ENCODE measurements at places on chromosomes 12 and 14. TPM values are rescaled to one million over a fixed set of nuclear protein-coding genes. Genes with fewer than 3 reads are reported as not detected.

DNA sequence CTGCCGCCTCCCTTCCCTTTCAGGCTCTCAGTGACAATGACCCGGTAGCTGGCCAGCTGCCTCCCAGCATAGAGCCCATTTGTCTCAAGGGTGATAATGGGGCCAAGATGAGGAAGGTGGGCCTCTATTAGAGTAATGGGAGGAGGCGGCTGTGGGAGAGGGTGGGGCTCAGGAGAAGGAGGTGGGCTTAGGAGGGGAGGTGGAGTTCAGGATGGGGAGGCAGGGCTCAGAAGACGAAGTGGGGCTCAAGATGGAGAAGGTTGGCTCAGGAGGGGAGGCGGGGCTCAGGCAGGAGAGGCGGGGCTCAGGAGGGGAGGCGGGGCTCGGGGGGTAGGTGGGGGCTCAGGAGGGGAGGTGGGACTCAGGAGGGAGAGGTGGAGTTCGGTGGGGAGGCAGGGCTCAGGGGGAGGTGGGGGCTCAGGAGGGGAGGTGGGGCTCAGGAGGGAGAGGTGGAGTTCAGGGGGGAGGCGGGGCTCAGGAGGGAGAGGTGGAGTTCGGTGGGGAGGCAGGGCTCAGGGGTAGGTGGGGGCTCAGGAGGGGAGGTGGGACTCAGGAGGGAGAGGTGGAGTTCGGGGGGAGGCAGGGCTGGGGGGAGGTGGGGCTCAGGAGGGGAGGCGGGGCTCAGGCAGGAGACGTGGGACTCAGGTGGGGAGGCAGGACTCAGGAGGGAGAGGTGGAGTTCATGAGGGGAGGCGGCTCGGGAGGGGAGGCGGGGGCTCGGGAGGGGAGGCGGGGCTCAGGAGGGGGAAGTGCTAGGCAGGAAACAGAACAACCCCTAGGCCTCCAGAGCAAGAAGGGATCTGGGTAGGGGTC is 36.8 kb downstream of the IQSEC3 start:
- no peak for DNase-seq

- no peak for DNase-seq
These were observed 74.3 kb downstream of the PLEKHA5 start for GRCh38 chr12:19203539-19204506.

- peak; percentile 64 for DNase-seq
These were observed 20.1 kb upstream of the AKAP5 start for GRCh38 chr14:64444984-64445845.

Gene AQP6
- not detected for total RNA-seq

DNA sequence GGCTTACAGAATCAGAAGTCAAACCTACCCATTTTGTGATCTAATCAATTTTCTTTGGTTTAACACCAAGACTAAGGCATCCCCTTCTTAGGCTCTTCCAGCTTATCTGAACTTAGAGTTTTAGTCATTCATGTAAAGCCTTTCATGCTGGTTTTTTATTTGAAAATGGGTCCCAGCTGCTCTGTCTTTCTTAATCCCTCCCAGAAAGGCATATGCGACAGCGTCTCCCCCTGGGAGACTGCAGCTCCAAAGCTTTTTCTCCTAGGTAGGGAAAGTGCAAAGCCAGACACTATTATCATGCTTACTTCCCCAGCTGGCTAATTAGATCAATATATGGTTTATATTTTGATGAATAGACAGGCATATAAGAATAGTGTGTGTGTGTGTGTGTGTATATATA is 96.6 kb upstream of the E2F7 start:
- no peak for DNase-seq

DNA sequence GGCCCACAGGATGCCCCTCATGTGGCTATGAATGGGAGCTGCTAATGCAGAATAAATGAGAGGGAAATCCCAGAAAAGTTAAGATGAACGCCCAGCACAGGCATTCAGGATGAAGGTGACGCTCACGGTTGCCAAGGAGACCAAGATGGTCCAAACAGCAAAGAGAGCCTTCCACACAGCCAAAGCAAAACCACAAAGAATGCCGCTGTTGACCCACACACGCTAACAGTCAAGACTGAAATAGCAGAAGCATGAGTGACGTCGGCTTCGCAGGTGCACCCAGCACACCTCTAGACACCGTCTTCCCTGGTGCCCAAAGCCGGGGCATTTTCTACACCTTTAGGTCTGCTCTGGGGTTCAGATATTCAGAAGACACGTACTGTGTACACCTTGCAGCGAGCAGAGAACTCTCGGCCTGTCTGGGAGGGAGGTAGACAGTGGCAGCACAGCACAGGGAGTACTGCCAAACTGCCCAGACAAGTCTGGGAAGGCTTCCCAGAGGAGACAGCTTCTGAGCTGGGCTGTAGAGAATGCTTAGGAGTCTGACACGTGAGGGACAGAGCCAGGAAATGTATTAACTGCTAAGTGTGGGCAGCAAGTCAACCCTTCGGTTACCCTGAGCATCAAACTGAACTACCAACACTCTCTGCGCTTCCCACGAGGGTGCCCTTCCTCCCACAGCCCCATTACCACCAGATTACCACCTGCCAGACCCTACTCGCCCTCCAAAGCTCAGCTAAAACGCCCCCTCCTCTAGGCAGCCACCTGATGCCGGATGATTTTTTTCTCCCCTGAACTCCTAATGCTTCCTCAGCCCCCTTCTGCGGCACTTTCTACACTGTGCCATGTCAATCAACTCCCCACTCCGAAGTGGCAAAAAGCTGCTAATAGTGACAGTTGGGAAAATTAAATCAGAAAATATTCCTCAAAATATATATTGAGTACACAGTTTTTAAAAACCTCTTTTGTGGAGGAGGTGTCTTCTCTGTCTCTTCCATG is 50.1 kb downstream of the CCDC88C start:
- DNase-seq, result peak; percentile 63

Gene TRIM9
- 0.23 TPM for total RNA-seq

Gene NID2
- 0.18 TPM for total RNA-seq

Gene ART4
- not detected for total RNA-seq

Gene TAS2R42
- not detected for total RNA-seq

DNA sequence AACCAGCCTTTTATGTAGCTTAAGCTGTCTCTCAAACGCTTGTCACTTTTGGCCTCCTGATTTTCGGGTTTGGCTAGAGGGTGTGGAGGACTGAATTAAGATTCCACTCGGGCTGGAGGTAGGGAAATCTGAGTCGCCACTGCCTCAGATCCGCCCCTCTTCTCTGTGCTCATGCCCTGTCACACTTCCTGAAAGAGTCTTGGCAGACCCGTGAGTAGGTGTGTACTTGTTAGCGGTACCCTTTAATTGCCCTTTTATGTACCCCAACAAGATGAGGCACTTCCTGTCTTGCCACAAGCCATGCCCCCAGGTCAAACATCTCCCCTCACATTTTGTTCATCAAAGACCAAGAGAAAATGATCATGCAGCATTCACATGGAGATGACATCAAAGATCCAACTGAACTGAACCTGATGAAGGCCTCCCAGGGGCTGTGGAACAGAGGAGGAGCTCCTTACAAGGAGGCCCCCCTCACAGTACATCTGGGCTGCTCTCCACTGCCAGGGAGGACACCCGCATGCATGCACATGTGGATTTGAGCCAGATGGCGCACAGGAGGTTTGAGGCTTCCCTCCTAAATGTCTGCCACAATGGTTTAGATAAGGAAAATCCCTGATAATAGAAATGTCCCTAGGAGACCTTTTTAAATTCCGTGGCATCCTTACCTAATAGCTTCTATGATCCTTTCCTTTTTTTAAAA is 86.5 kb upstream of the CDKN3 start:
- DNase-seq, result no peak

DNA sequence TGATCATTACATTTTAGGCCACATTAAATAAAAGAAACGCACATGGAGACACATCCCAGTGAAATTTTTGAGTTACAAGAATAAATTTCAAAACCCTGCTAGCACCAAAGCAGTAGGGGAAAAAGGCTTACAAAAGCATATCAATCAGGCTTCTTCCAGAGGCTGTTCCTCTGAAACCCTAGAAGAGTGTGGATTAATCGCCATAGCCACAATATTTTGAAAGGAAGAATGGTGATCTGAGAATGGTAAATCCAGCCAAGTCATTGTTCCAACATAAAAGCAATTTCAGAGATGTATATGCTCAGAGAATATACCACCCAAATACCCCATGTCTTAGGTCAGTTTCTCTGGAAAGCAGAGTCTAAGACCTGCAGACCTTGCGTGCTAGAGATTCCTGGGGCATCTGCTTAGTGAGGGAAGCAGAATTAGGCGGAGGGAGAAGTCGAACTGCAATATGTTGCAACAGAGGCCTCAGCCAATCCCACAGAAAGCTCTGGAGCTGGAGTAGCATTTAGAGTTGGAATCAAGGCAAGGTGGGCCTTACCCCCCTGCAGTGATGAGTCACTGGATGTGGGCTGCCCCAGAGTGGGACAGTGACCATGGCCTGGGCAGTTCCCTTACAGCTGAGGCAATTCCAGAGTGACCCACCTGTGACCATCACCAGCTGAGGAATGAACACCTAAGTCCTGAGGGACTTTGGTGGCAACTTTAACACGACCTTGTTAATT is 125.2 kb downstream of the NTF3 start:
- DNase-seq, result no peak

DNA sequence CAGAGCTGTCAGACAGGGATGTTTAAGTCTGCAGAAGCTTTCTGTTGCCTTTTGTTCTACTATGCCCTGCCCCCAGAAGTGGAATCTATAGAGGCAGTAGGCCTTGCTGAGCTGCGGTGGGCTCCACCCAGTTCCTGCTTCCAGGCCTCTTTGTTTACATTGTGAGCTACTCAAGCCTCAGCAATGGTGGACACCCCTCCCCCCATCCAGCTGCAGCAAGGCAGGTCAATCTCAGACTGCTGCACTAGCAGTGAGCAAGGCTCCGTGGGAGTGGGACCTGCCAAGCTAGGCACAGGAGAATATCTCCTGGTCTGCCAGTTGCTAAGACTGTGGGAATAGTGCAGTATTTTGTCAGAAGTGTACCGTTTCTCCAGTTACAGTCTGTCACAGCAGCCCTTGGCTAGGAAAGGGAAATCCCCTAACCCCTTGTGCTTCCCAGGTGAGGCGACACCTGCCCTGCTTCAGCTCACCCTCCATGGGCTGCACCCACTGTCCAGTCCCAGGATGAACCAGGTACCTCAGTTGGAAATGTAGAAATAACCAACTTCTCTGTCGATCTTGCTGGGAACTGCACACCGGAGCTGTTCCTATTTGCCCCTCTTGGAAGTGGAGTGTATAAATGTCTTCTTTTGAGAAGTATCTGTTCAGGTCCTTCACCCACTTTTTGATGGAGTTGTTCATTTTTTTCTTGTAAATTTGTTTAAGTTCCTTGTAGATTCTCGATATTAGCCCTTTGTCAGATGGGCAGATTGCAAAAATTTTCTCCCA is 213.5 kb upstream of the SLC38A2 start:
- DNase-seq, result peak; percentile 76

DNA sequence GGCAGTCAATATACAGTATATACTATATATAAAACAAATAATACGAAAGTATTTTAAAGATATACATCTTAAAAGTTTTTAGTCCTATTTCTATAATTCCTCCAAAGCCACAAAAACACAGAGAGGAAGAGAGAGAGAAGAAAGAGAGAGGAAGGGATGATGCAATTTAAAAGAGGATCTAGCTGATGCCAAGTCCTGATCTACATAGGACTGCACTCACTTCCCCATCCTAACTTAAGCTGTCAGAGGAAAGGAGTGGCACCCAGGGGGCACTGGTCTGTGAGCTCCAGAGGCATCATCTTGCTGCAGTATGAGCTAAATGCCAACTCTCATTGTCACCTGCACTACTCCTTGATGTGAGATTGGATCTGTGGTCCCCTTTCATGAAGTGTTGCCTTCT is 95.8 kb downstream of the C12orf42 start:
- no peak for DNase-seq

Gene POTEG
- total RNA-seq, result not detected

- no peak for DNase-seq
These were observed 51.2 kb upstream of the AEBP2 start for GRCh38 chr12:19388131-19388549.

DNA sequence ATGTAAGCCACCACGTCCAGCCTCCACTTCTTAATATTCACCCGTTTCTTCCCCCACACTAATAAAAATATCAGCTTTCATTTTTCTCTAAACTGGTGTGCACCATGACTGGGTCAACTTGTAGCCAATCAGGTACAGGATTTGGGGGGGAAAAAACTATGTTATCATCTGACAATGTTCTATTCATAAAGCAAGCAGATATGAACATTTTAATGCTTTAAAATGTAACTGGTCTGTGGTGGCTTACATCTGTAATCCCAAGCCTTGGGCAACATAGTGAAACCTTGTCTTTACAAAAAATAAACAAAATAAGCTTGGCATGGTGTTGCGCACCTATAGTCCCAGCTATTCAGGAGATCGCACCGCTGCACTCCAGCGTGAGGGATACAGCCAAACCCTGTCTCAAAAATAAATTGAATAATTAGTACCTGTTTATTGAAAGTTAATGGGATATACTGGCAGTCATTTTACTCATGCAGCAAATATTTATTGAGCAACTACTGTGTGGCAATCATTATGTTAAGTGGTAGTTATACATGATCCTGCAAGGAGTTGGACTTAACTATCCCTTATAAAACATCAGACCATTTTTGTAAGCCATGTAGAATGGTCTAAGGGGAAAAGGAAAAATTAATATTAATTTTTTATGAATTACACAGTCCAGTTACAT is 15.3 kb upstream of the ITPR2 start:
- DNase-seq, result no peak

DNA sequence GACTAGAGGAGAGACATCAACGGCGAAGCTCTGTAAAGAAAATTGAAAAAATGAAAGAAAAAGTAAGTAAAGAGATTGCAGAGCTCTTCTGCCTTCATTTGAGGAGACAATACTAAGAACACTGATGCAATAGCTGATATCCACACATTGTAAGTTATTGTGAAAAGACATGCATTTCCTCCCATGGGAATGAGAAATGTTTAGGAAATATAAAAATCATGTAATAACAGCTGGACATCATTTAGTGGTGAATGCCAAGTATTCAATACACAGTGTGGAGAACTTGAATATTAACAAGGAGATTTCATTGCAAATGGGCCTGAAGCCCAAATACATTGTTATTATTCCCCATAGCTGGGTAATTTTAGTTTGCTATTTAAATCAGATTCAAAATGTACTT is 179.2 kb downstream of the KICS2 start:
- DNase-seq, result no peak

- DNase-seq, result no peak
These were observed 4.4 kb downstream of the WSCD2 start for GRCh38 chr12:108133482-108133881.

Gene SERPINA6
- total RNA-seq, result not detected

Gene KCNJ8
- total RNA-seq, result not detected

GRCh38 chr12:101655393-101655792 is 42.0 kb upstream of the CHPT1 start:
- DNase-seq, result no peak

DNA sequence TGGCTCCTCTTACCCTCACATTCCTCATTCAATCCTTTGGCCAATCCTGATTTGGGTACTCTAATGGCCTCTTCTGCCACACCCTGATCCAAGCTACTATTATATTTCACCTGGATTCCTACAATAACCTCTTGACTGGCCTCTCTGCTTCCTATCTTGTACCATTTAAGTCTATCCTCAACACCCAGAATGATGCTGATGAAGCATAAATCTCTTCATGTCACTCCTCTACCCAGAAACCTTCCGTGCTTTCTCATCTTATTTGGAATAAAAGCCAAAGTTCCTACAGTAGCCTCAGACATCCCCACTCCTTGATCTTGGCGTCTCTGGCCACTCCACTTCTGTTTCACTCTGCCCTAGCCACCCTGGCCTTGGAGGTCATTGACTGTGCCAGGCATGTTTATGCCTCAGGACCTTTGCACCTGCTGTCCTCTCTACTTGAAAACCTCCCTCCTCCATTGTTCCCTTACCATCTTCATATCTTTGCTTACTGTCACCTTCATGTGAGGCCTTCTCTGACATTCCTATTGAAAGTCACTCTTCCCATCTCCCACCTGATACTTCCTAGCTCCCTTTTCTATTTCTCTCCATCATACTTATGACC is 46.4 kb upstream of the NRXN3 start:
- DNase-seq, result no peak
